ENCODE measurements at places on chromosomes 3 and 15.

DNA sequence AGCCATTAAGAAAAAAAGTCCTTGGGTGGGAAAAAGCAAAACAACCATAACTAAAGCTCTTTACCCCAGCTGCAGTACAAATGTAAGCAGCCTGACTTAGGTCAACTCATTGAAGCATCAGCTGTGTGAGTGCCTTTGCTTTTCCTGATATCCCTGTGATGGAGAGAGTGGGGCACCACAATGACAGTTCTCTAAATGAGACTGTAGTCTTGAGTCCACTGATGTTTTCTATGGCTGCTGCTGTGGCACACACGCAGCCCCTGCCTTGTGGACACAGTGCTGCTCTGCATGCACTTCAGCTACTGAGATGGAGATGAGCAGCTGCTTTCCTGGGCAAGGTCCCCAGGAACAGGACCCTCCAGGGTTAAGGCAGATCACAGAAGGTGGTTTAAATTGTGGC, 173.2 kb downstream of the KCNAB1 start:
- no peak for DNase-seq

DNA sequence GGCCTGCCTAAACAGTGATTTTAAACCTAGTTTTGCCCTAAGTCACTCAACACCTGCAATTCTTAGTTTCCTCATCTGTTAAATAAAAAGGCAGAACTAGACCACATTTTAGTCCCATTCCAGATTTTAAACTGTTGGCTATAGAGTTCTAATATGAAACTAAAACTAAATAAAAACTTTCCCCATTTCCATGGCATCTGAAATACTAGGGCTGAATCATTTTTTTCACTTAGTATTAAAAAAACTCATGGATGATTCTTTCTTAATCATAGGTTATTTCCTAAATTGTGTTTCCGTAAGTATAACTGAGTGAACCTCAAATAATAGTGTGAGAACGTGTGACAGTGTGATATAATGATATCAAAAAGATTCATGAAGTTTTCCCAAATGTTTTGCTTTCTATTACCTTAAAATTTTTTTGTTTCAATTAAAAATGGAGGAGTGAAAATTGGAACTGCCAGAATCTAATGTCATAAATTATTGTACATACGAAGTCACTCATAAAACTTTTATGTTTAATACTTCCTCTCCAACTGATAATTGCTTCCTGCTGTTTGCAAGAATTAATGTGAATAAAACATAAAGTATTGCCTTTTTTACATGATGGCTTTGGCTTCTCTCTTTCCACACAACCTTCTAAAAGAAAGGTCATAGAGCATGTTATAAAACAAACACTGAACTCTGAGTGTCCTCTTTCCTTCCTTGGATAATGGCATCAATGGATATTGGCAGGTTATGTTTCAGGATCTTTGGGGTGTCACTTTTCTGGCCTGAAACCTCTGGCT, 315.1 kb upstream of the MME start:
- DNase-seq, result no peak

- DNase-seq, result peak; percentile 27
These were observed 25.6 kb upstream of the FAM174B start for GRCh38 chr15:92681141-92681631.

DNA sequence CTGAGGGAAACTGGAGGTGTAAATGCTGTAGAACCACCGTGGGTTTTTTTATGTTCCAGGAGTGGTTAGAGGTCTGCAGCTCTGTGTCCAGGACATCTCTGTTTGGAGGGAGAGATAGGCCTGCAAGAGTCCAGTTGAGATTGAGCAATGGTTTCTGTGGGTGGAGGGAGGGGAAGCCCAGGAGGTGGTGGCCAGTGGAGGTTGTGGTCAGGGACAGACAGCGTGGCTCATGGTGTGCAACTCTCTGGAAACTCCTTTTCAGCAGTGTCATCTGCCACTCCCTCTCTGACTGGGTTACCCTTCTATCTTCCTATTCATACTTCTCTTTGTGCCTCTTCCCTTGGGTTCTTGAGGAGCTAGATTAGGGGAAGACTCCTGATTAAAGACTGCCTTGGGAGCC, 9.6 kb downstream of the XCR1 start:
- peak; percentile 54 for DNase-seq

- no peak for DNase-seq
These were observed 6.9 kb upstream of the GHRL start for GRCh38 chr3:10299679-10300078.

- no peak for DNase-seq
These were observed 123.1 kb downstream of the TGFBR2 start for GRCh38 chr3:30729512-30729911.

GRCh38 chr15:77636209-77636608, 3.5 kb upstream of the LINGO1 start:
- DNase-seq, result no peak

DNA sequence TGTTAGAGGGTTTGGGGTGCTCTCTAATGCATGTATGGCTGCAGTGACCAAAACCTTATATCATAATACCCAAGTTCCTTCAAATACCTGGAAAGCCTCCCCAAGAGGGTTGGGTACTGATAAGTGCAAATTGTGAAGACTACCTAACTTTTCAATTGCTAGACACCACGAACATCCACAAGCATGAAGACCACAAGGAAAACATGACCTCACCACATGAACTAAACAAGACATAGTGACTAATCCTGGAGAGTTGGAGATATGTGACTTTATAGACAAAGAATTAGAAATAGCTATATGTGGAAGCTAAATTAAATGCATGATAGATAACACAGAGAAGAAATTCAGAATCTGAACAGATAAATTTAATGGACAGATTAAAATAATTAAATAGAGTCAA, 23.9 kb upstream of the AADACL2 start:
- DNase-seq, result no peak

DNA sequence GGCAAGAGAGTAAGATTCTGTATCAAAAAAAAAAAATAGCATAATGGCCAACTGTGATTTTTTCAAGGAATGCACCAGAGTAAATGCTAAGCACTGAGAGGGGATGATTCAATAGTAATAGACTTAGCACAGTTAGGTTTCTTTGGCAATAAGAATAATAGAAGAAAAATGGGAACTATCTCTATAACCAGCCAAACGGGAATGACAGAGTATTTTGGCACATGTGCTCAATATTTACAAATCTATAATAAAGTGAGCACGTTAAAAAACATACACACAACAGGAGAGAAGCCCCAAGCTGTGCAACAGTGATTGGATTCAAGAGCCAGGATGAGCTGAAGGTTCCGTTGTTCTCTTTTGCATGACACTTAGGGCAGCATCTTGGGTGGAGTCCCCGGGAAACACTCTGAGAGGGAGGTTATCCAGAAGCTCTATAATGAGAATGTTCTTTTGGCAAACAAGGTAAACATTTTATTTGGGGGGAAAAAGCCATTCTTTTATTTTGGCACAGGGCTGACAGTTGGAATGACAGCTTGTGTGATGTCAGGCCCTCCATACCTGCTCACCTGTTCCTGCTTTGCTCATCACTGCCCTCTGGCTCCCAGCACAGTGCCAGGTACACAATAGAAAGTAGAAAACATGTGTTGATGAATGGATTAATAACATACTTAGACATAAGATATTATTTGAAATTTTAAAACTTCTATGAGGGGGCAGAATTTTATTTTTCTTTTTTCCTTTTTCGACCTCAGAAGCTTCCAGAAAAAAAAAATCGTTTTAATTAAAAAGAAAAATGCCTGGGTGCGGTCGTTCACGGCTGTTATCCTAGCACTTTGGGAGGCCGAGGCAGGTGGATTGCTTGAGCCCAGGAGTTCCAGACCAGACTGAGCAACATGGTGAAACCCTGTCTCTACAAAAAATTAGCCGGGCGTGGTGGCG, 44.0 kb upstream of the MUC4 start:
- peak; percentile 37 for DNase-seq

GRCh38 chr3:85627932-85628331, 669.1 kb downstream of the CADM2 start:
- no peak for DNase-seq

DNA sequence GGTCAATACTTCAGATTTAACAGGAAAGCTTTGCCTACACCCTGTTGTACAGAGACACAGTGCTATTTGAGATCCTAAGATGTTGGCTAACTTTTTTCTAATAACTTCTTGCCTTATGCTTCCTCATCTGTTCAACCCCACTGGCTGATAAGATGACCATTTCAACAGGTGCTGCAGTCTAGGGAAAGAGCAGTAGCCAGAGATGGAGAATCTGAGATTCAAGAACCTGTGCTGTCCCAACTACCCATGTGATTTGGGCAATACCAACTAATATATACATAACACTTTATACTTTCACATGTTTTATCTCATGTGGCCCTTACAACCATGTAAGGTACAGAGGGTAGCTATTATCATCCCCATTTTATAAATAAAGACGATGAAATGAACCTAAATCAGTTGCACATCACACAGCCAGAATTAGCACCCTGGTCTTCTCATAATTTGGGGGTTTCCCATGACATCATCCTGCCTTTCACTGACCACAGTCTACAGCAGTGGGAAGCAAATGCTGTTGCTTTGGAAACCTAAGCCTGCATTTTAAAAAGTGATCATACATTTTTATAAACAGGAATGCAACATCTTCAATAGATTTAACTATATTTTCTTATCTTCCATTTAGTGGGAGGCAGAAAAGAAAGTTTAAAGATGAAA, 9.7 kb downstream of the TTC23 start:
- DNase-seq, result no peak

DNA sequence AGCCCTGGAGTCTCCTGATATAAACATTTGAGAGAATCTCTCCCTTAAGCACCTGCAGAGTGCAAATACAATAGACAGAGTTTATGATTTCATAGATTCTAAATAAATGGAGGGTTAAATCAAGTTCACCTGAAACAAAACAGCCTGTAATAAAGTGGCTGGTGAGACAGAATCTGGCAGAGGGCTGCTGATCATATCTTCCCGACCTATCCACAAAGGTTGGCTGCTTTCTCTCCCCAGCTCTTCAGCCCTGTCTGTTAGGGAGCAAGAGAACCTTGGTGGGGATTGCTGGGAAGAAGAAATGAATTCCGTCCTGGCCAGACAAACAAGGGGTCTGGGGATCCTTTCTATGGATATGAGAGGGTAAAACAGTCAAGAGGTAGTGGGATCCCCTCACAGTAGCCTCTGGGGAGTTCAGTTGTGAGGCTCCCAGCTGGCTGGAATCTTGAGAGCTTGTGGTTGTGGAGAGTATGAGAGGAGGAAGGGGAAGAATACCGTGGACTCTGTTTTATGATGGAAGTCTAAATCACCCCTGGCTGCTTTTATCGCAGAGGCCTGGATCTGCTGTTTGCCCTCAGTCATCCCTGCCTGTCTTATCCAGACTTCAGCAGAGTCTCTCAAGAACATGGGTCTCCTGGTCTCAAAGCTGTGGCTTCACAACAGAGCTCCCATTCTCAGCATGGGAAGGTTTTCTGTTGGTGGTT, 451.3 kb downstream of the NTRK3 start:
- DNase-seq, result no peak

- DNase-seq, result no peak
These were observed 996 bp upstream of the XIRP1 start for GRCh38 chr3:39193391-39193790.

GRCh38 chr3:32241100-32241499, 2.6 kb downstream of the CMTM8 start:
- DNase-seq, result no peak

- DNase-seq, result no peak
These were observed 117.8 kb upstream of the PRICKLE2 start for GRCh38 chr3:64342940-64343688.

DNA sequence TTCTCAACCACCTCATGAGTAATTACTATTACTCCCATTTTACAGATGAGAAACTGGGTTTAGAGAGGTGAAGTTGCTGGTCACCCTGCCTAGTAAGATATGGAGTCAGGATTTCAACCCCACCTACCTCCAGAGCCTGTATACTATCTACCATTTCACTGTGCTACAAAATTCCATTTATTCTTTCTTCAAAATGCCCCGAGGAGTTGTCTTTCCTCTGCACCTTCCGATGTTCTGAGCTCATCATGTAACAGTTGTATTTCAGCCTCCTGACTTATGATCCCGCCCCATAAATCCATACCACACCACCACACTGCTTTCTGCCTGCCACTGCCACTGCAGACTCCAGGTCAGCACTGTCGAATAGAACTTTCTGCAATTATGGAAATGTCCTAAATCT, 71.3 kb upstream of the SLC25A36 start:
- no peak for DNase-seq

GRCh38 chr3:74639681-74640080, 25.2 kb upstream of the CNTN3 start:
- no peak for DNase-seq

GRCh38 chr3:23566499-23566898, 239.3 kb upstream of the UBE2E1 start:
- DNase-seq, result no peak

- no peak for DNase-seq
These were observed 23.6 kb upstream of the CAV3 start for GRCh38 chr3:8709801-8710507.

DNA sequence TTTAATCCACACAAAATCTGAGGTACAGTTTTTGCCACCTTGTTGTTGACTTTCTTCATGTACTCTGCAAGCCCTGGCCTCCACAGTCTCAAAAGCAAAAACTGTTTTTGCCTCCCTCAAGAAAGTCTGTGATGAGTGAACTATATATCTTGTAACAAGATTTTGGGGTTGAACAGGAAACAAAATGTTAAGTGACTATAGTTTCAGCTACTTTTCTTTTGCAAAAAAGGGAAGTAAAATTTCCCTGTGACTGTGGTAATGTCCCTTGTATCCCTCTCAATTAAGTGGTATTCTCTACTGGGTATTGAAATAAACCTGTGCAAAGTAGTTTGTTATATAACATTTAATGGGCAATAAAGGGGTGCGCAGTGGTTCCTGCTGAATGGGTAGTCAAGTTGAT, 21.3 kb upstream of the SCAANT1 start:
- DNase-seq, result peak; percentile 73

GRCh38 chr3:155519078-155519477, 225.6 kb upstream of the STRIT1 start:
- DNase-seq, result no peak

DNA sequence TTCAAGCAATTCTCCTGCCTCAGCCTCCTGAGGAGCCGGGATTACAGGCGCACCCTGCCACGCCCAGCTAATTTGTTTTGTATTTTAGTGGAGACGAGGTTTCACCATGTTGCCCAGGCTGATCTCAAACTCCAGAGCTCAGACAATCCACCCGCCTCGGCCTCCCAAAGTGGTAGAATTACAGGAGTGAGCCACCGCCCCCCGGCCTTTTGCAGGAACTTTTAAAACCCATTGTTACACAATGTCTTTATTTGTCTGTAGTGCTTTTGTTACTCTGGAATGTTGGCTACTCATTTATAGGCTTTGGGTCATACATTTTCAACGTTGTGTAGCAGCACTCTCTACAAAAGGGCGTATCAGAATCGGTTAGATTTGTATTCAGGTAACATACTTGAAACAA, 499.1 kb downstream of the ROBO2 start:
- no peak for DNase-seq

- DNase-seq, result peak; percentile 78
These were observed 2.9 kb downstream of the GNAT1 start for GRCh38 chr3:50194128-50194902.

- DNase-seq, result no peak
These were observed 70.5 kb downstream of the GABRB3 start for GRCh38 chr15:26702381-26702780.

DNA sequence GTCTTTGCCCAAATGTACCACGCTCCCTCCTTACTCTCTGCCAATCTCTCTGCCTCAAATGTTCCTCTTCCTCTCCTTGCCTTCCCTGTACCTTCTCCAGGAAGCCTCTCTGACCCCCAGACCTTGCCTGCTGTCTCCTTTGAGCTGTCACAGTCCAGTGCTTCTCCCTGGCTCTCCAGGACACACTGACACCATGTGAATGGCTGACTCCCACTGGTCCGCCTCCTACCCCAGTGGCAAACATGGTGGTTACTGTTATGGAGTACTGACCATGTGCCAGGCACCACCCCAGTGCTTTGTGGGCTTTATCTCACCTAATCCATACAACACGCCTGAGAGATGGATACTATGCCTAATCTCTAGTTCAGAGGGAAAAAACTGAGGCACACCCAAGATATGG, 141.9 kb downstream of the TPRA1 start:
- no peak for DNase-seq
